NCI-H1436 (cell line): ENCODE measurements at places on chromosomes 13 and 19.
A peak's percentile ranks its signal among the peaks of the same experiment; 100 is the strongest.

- DNase-seq = no peak
These were observed 42.2 kb upstream of the CEACAM21 start for GRCh38 chr19:41533671-41534215.

DNA sequence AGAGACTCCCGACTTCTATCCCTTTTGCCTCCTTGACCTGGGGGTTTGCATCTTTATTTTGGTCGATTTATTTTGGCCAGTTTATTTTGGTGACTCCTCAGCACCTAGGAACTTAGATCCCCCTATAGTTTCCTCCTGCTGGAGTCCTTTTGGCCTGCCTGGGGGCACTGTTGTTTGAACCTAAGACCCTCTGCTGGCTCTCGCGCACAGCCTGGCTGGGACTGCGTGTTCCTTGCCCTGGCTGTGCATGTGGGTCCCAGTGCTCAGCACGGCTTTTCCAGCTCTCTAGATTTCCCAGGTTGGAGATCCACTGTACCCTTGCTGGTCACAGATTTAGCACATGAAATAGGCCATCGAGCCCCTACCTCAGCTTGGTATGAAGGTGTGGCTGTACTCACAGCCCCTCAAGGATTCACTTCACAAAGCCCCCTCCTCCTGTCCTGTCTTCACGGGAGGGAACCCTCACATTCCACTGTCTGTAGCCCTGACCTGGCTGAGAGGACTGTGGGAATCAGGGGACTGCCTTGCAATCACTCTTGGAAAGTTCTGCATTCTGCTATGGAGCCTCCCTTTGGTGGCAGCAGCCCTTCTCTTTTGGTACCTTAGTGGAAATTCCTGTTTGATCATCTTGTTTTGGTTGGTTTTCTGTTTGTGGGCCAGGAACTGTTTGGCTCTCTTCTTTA, 8.3 kb downstream of the UBAC2 start:
- no peak for DNase-seq

DNA sequence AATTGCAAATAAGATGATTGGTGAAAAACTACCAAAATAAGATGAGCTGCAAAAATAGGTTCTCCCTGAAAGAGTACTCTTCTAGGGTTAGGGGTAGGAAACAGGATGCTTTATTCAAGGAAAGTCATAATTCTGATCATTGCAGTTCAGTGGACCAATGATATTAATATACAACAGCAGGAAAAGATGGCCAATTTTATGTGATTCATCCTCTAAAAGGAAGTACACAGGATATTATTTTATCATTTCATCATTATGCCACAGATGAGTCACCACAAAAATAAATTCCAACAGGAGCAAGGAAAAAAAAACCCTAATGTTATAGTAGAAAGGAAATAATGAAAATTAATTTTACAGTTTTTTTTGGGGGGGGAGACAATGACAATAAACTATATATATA, 205.0 kb downstream of the NALCN start:
- DNase-seq = no peak

GRCh38 chr19:4067396-4068046, 822 bp upstream of the ZBTB7A start:
- DNase-seq = no peak

GRCh38 chr19:21127001-21127400, 14.8 kb upstream of the ZNF431 start:
- DNase-seq = no peak

GRCh38 chr19:16373532-16373931, 48.9 kb downstream of the KLF2 start:
- no peak for DNase-seq

DNA sequence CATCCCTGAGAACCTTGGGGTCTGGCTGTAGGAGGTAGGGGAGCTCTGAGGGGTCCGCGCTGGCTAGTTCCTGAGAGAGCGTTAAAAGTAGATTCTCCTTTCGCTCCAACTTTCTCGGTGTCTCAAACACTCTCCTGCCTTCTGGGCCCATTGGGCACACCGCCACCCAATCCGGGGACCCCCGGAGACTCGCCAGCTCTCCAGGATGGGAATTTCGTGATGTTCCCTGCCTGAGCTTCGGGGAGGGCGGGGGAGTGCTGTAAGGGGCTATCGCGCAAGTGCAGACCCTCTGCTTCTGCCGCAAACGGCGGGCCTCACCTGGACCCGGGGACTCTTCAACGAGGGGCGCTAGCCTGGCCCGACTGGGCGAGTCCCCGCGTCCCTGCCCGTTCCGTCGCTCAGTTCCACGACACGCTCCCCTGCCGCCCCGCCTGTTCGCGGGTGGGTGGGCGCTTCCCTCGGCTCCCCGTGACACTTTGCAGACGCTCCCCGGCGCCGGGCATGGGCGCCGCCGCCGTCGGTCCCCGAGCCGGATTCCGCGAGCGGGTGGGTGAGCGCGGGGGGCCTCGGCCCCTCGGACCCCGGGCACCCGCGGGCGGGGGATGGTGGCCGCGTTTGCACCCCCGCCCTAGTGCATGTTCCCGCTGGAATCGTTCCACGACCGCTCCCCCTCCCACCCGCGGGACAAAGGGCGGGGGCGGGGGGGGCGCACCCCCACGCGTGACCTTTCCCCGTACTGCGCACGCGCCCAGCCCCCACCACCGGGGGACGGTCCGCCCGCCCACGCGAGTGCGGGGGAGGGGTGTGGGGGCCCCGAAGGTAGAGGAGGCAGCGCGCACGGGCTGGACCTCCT, at the start of gene CCDC106:
CCDC106 (plus strand) TSS at position 481 of the 853 bp plus-strand sequence. CDS start 835 bp downstream, outside the sequence.
- DNase-seq = peak; percentile 47

- DNase-seq = no peak
These were observed 71.9 kb upstream of the KLF12 start for GRCh38 chr13:74206061-74206561.

DNA sequence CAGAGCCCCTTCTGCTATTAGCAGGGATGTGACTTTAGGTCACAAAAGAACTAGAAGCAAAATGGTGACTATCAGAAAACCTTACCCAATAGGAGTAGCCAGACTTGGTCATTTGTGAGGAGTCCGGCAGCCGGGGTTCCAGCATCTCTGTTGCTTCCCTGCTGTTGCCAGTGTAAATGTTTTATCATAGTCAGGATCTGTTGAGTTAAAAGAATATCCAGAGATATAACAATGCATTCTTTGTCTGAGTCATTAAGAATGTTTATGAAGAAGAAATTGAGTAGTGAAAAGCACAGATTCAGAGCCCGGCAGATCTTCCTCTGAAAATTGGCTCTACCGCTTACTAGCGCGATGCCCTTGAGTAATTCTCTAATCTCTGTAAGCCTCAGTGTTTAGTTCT, 84.2 kb downstream of the COL4A2 start:
- DNase-seq = no peak

GRCh38 chr19:57515255-57515654, 11.9 kb upstream of the ZNF549 start:
- no peak for DNase-seq

GRCh38 chr19:6239401-6239844, 40.4 kb downstream of the MLLT1 start:
- no peak for DNase-seq

DNA sequence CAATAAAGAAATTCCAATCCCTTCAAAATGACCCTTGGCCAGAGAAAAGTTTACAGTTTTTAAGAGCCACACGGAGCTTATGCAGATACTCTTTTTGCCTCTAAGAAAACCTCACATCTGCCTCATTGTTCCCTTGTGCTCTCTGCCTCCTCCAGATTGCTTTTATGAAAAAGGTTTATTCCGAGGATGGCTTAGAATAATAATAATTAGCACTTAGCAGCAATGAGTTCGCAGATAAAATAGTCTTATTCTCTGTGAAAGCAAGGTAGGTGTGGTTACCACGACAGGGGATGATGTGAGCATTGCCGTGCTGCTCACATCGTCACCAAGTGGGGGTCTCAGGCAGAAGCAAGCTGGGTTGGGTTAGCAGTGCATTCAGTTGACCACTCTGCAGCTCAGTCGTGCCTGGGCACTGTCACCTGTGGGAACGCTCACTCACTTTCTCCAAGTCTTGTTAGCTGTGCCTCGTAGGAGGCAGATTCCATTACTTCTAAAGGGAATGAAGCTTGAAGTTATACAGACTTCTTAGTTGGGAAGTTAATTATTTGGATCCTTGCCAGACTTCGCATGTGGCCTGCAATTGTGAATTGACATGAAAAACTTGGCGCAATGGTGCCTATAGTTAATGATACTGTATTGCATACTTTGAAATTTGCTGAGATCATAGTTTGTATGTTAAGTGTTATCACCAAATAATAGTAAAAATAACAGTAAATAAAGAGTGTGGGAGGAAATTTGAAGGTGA, 157.2 kb downstream of the MYO16 start:
- DNase-seq = no peak

GRCh38 chr19:29467824-29468401, 57.9 kb upstream of the VSTM2B start:
- peak; percentile 41 for DNase-seq

DNA sequence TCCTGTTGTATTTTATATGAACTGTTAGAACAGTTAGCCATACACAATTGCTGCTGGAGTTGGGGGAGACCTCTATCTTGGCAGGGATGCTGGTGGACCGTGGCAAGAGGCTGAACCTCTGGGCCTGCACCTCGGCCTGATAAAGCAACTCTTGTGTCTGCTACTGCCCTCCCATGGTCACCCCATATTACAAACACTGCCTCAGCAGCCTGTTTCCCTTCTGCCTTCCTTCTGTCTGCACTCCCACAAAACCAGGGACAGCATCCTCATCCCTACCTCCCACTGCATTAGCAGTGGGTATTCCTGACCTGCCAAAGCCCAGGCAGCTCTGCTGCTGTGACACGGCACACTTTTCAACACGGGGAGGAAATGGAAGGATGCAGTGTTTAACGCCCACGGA, 456.4 kb downstream of the FGF14 start:
- no peak for DNase-seq

DNA sequence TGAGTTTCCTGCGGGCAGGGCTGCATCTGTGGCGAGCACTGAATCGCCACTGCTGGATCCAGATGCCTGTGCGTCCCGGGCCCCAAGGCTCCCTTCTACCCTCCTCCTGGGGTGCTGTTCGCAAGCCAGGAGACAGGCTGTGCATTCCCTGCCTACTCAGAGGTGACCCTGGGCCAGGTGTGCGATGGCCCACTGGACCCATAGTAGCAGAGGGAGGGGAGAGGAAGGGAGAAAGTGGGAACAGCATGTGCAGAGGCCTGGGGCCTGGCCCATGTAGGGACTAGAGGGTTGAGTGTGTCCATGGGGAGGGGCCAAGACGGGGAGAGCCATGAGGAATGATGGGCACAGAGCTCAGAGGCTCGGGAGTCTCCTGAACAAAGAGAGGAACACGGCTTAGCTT, 27.3 kb downstream of the CARM1 start:
- no peak for DNase-seq

DNA sequence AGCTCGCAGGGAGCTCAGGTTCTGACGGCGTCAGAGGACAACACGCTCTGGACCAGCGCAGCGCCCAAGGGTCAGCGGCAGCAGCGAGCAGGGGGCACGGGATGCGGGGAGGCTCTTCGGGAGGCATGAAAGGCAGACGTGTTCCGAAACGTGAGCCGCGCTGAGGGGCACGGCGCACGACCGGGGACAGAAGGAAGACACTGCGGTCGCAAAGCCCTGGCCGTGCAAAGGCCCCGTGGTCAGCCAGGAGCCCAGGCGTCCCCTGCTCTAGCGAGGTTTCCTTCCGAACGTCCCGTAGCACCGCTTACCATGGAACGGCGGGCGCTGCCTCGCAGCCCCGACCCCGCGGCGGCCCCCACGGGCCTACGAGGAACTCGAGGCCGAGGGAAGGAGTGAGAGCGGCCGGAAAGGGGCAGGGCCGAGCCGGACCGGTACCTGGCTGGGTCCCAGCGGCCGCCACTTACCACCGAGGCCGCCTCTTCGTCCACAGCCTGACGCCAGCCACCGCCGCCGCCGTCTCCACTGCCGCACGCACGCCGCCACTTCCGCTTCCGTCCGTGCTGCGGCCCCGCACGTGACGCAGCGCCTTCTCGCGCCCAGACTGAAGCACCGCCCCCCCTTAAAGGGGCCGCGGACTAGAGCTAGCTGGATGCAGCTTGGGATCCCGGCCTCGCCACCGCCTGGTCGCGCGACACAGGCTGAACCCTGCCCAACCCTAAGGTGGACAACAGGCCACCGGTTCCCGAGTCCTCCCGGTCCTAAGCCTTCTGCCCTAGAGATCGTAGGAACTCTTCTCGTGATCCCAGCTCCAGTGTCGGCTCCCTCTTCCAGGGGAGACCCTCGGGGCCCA, 9.4 kb downstream of the ABHD17A start:
- peak; percentile 85 for DNase-seq

DNA sequence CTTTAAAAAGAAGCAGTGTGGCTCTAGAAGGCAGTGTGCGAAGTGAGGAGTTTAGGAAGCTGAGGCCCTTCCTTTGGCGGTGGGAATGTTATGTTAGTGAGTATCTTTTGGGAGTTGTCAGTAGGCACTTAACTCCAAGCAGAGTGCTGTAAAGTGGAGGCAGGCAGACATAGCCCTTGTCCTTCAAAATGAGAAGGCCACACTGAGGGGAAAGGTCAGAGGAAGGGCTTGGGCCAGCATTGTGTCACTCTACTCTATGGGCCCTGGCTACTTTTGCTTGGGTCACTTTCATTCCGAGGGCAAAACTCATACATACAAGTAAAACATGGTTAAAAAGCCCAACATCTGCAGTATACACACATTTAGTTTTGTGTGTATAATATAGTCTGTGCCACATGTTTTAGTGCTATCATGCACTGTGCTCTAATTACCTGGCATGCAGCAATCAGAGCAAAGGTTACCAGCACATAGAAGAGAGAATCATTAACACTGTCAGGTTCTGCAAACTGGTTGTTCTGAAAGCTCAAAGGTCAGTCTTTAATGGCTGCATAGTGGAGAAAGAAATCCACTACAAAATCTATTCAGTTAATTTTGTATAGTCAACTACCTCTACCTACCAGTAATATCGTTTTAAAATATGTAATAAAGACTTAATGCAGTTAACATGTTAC, 64.4 kb downstream of the WASF3 start:
- DNase-seq = no peak

- DNase-seq = no peak
These were observed 41.7 kb downstream of the ELL start for GRCh38 chr19:18480006-18480691.

DNA sequence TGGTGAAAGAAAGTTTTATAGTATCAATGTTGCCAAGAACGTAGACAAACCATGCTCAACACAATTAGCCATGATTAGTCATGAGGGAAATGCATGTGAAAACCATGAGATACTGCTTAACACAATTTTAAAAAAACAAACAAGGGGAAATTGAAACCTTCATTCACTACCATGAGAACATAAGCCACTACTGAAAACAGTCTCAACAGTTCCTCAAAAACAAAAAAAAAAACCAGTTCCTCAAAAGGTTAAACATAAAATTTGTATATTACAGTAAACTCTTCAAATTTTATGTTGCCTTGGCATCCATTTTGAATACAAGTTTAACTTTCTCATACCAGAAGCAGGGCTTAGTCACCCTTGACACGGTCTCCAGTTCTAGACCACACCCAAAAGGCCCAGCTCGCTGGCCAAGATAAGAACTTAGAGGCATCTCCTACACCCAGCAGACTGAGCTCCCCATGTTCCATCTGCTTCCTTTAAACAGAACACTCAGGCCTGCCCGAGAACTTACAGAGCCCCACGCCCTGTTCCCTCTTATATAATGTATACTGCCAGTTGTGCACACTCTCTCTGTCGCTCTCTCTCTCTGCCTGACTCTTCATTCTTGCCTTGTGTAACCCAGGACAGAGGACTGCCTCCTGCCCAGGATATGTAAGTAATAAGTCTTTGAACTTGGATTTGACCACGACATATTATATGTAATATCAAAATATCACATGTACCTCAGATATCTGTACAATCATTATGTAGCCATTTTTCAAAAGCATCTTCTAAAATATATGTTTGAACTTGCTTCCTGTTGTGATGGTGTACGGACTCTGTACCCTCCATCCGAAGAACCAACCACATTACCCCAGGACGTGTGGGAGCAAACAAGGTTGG, 67.4 kb downstream of the STK24 start:
- no peak for DNase-seq
